H54 (cell line): ENCODE measurements at places on chromosomes 12 and 14.

GRCh38 chr12:48768147-48768546, 20.7 kb downstream of the ADCY6 start:
- DNase-seq: no peak

DNA sequence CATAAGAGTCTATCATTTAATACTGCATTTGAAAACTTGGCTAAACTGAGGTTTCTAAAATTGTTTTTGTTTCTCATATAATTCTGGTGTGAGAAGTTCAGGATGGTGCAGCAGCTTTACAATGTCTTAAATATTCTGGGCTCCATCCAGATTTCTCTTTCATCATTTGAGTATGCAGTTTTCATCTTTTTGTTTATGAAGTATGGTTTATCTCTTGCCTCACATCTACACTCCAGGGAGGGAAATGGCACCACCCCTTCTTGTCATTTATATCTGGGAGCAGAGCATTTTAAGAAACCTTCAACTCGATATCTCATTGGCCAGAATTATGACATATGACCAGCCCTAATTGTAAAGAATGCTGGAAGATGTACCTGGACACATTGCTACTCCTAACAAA, 24.3 kb downstream of the GEMIN2 start:
- no peak for DNase-seq

GRCh38 chr14:21846227-21846885, 172.7 kb upstream of the OR4E1 start:
- DNase-seq: no peak

GRCh38 chr12:2402073-2402579, 349.3 kb downstream of the CACNA1C start:
- no peak for DNase-seq

DNA sequence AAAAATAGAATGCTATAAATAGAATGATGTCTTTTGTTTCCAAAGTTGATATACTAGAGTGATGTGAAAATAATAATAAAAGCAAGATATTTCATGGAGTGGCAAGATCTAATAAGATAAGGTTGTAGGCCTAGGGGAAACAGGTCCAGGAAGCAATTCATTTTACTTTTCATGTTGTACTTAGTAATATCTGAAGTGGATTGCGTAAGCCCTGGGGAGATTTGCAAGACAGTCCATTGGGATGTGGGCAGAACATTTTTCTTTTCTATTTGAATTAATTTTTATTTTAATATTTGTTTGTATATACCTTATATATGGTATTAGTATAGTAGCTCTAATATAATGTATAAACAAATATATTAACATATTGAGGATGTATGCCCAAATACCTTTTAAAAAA, 7.5 kb downstream of the NUBPL start:
- DNase-seq: no peak

DNA sequence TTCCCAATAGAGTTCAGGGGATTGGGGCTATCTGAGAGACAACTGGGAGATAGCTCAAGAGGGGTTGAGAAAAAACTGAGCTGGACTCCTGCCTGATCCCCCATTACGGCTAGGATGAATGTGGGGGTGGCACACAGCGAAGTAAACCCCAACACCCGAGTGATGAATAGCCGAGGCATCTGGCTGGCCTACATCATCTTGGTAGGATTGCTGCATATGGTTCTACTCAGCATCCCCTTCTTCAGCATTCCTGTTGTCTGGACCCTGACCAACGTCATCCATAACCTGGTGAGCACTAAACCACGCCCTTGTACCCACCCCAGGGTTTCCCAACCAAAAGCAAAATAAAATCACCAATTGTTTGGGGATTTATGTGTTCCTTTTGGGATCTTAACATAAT, 1.0 kb downstream of the ORMDL2 start:
- no peak for DNase-seq

- no peak for DNase-seq
These were observed 2.1 kb downstream of the LALBA start for GRCh38 chr12:48567731-48568130.

DNA sequence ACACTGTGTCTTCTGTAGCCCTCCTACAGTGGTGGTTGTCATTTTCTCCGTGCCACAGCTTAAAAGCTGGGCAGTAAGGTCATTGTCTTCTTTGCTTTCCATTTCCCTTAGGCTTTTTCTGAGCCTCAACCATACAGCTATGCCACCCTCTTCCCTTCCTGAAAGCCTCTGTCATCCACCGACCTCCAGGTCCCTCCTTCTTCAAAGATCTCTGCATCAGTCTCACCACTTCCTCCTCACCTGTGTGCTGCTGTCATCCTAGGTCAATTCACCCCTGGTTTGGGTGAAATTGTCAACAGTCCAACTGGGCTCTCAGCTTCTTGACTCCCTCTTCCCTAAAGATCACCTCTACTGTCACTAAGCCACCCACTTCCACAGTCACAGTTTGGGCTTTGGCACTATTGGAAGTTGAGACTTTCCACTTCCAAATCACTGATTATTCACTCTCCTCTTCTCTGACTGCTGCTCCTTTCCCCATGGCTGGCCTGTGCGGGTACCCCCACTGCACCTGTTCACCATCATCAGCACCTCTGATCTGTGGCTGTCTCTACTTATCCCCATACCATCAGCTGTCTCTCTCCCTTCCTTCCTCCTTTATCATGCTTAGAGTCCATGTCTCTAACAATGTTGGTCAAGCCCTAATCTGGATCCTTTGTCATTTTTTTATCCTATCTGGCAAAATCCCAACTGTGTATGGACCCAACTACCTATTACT, 15.5 kb upstream of the TSPAN9 start:
- no peak for DNase-seq

GRCh38 chr12:85283560-85283959, 3.5 kb downstream of the ALX1 start:
- DNase-seq: no peak

- DNase-seq: no peak
These were observed 7.0 kb downstream of the CDK2AP1 start for GRCh38 chr12:123264642-123265041.

DNA sequence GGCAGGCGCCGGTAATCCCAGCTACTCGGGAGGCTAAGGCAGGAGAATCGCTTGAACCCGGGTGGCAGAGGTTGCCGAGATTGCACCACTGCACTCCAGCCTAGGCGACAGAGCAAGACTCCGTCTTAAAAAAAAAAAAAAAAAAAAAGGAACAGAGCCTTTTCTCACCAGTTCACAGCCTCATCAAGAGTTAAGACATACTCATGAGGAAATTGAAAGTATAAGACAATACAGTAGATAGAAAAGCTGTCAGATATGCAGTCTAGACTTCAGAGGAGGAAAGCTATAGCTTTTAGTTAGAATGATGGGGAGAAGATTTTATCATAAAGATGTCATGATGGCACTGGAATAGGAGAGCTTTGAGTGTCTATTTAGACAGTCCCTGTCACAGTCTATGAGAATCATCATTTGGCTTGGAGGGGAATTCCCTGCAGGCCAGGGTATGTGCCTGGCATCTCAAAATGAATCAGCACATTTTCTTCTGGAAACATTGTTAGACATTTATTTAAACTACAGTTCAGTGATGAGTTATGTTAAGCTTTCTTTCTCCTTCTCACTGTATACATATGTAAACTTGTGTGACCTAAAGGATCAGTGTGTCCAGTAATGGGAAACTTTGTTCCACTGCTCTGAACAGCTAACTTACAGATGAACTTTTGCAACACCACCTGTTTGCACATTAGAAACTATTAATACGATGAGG, 2.9 kb upstream of the RAB35 start:
- no peak for DNase-seq

DNA sequence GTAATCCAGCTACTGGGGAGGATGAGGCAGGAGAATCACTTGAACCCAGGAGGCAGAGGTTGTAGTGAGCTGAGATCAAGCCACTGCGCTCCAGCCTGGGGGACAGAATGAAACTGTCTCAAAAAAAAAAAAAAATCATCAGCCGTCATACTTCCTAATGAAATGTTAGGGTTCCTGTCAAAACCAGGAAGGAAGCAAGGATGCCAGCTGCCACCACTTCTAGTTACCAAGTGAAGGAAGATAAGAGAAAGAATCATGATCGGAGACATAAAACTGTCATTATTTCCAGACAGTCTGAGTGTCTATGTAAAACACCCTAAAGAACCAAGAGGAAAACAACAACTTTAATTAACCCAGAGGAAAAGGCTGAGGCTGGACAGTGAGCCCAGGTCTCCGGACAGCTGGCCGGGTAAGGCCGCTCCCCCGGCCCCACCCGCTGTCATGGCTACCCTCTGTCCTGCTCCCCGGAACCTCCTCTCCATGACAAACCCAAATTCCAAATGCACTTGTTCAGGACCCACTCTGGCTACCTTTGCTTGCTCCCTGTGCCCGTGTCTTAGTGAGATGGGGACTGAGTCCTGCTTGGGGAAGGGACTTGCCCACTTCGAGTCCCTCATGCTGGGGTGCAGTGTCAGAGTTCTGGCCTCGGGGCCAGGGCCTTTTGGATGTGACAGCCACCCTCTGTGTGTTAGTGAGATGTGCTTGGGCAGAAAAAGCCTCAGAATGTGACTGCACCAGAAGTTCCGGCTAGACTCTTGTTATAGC, 29.0 kb downstream of the SLC6A12 start:
- no peak for DNase-seq

GRCh38 chr12:130179191-130179590, 16.9 kb downstream of the FZD10 start:
- no peak for DNase-seq

- DNase-seq: no peak
These were observed 79.3 kb downstream of the TMEM121 start for GRCh38 chr14:105605464-105606304.

GRCh38 chr12:29023436-29024076, 125.5 kb upstream of the FAR2 start:
- DNase-seq: no peak

- no peak for DNase-seq
These were observed 14.8 kb downstream of the RIMKLB start for GRCh38 chr12:8712572-8712971.

DNA sequence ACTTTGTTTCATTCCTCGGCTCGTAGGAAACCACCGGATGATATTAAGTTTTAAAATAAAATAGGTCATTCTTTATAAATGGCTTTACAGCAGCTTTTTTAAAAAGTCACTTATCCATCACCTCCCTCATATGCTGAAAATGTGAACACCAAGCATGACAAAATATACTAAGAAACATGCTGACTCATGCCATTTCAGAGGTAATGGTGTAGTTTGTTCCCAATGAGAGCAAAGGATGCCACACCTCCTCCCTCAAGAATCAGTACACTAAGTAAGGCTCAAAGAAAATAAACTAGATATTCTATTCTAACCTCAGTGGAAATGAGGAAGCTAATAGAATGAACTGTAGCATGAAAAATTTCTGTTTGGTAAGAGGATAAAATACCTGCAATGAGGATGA, 5.5 kb upstream of the DIO2 start:
- DNase-seq: no peak

DNA sequence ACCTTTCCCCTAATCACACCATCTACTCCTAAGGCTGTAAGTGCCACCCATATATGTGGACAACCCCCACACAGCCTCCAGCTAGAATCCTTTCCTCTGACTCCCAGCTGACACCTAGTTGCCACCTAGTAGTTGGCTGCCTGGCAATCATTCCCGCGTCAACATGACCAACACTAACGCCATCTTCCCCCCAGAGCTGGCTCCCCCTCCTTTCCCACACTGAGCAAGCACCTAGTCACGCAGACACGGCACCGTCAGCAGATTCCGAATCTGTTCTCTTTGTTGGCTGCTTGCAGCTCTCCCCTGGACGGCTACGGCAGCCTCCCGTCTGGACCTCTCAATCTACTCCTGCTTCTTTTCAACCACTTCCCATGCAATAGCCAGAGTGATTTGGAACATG, 27.7 kb downstream of the UBR7 start:
- peak; percentile 84 for DNase-seq

GRCh38 chr12:24232531-24232930, 283.1 kb upstream of the SOX5 start:
- no peak for DNase-seq

DNA sequence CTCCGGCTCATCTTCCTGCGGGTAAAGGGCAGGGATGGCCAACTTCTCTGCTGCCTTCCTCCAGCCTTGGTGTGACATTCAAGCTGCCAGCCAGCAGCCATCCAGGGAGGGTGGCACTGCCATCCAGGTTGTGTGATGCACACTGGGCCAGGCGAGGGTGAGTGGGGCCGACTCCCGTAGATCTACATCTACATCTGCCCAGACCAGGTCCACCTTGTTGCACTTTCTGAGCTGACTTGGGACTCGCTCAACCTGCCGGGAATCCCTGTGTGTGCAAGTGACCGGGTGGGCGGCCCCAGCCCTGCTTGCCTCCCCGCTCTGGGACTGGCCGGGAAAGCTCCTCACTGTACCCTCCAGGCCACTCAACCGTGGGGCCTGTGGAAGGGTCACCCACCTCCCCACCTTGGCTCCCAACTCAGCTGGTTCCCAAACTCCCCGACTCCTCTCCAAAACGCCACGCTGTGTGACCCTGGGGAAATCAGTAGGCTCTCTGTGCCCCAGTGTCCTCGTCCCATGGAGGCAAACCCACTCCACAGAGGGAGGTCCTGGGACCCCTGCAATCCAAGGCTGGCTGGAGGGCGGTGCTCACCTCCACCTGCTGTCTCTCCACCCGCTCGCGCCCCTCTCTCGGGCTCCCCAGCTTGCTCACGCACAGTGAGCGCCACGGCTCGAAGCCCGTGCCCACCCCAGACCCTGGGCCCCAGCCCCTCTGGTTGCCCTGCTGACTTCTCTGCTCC, 14.7 kb downstream of the JAG2 start:
- no peak for DNase-seq

DNA sequence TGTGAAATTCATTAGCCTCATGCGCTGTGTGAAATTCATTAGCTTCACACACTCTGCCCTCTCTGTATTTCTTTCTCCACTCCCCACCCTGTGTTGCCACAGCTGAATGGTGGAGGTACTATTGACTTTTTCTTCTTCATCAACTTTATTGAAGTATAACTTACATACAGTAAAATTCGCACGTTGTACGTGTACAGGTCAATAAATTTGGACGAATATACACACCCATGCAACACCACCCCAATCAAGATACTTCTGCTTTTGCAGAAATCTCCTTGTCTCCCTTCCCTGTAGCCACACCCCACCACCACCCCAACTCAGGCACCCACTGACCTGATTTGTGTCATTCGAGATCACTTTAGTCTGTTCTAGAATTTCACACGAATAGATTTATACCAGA, 51.8 kb downstream of the FBXL14 start:
- no peak for DNase-seq

- DNase-seq: no peak
These were observed 85.9 kb downstream of the TTC7B start for GRCh38 chr14:90730206-90730766.

DNA sequence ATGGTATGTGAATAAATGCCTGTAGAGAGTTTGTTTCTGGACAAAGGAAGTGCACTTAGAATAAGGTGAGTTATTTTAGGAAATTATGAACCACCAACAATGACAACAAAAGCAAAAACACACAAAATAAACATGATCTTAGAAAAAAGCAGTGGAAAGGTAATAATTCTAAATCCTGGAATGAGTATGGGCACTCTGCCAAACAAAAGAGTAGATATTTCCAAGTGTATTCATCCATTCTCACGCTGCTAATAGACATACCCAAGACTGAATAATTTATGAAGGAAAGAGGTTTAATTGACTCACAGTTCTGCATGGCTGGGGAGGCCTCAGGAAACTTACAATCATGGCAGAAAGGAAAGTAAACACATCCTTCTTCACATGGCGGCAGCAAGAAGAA, 269.3 kb upstream of the NPAS3 start:
- no peak for DNase-seq
